ENCODE measurements at places on chromosomes 5 and 9.
A peak's percentile ranks its signal among the peaks of the same experiment; 100 is the strongest.

DNA sequence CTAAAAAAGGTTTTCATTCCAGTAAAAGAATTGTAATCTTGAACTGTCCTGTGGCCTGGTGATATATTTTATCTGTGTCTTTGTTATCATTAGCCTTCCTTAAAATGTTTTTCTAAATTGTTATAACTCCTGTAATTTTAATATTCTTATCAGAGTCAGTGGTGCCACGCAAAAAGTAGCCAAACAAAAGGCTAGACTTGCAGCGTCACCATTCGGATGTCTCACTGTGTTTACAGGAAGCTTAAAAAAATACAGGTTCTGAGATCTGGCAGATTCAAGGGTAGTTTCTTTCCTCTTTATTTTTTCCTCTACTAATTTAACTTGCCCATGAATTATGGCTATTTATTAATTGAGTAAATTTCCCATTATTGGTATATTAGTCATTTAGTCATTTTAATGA, 362.3 kb downstream of the MAT2B start:
- no peak for DNase-seq

DNA sequence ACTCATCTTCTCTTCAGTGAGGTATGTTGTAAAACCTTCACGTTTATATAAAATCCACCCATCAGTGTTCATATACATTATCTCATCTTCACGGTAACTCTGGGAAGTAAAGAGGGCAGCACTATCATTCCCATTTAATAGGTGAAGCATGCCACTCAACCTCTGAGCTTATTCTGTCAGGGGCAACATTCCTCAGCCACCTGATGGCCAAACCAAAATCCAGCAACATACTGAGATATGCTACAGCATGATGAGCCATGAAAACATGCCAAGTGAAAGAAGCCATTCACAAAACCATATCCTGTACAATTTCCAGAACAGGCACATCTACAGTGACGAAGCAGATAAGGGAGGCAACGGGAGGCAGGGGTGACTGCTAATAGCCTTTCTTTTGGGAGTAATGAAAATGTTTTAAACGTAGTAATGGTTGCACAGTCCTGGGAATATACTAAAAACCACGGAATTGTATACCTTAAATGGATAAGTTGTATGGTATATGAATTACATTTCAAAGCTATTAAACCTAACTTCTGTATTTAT, 167.4 kb downstream of the TSSK1B start:
- DNase-seq: no peak

DNA sequence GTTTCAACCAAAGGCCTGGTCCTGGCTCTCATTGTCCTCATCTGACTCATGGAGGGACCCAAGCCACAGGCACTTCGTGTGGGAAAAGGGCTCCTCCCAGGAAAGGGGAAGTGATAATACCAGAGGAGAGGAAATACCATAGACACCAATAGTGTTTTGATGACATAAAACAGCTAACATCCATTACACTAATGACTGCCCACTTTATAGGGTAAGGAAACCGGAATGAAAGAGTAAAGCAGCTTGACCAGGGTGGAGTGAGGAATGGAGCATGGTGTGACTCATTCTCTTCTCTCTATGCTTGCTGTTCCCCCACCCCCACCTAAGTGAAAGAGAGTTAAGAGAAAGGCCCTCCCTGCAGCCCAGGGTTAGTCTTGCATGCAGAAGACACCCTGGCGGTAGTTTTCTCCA, 67.4 kb upstream of the HRH2 start:
- no peak for DNase-seq

- DNase-seq: peak; percentile 79
Measured at GRCh38 chr9:27117489-27118135, 8.6 kb downstream of the TEK start.

GRCh38 chr9:88773627-88774244, 217.5 kb upstream of the S1PR3 start:
- DNase-seq: no peak

GRCh38 chr5:93305984-93306383, 275.0 kb downstream of the NR2F1-AS1 start:
- DNase-seq: peak; percentile 57

DNA sequence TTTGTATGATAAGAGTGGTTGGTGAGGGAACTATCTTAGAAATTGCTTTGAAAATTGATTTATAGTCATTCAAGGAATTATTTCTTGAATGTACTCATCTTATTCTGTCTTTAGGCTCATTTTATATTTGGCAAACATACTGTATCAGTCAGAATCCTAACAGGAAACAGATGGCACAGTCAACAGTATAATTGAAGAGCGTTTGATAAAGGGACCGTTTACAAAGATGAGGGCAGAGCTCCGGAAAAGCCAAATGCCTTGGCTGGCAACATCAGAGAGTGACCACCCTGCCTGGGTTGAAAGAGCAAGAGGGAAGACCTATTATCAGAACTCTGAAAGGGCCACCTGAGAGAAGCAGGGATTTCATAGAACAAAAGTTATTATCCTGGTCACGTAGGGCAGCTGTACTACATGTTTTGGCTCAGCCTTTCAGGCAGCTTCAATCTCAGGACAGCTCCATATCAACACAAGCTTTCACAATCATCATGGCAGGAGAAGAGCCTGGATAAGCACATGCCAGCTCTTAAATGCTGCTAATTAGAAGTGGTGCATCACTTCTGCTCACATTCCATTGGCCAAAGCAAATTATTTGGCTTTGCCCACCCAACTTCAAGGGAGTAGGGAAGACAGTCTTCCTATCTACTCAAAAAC, 47.2 kb upstream of the ARL15 start:
- peak; percentile 37 for DNase-seq

GRCh38 chr5:78001197-78001596, 225.1 kb upstream of the TBCA start:
- DNase-seq: no peak

DNA sequence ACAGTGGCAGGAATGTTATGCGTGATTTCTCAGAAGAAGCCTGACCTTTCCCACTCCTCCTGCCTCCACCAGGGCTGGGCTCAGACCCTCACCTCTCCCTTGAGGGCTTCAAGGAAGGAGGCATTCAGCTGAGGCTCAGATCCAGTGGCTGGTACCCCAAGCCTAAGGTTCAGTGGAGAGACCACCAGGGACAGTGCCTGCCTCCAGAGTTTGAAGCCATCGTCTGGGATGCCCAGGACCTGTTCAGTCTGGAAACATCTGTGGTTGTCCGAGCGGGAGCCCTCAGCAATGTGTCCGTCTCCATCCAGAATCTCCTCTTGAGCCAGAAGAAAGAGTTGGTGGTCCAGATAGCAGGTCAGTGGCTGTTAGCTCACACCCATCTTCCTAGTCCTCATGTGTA, 9.9 kb downstream of the BTNL9 start:
- no peak for DNase-seq

- no peak for DNase-seq
Measured at GRCh38 chr5:8097146-8097545, 228.2 kb downstream of the MTRR start.

GRCh38 chr9:18689921-18690320, 216.0 kb downstream of the ADAMTSL1 start:
- no peak for DNase-seq

DNA sequence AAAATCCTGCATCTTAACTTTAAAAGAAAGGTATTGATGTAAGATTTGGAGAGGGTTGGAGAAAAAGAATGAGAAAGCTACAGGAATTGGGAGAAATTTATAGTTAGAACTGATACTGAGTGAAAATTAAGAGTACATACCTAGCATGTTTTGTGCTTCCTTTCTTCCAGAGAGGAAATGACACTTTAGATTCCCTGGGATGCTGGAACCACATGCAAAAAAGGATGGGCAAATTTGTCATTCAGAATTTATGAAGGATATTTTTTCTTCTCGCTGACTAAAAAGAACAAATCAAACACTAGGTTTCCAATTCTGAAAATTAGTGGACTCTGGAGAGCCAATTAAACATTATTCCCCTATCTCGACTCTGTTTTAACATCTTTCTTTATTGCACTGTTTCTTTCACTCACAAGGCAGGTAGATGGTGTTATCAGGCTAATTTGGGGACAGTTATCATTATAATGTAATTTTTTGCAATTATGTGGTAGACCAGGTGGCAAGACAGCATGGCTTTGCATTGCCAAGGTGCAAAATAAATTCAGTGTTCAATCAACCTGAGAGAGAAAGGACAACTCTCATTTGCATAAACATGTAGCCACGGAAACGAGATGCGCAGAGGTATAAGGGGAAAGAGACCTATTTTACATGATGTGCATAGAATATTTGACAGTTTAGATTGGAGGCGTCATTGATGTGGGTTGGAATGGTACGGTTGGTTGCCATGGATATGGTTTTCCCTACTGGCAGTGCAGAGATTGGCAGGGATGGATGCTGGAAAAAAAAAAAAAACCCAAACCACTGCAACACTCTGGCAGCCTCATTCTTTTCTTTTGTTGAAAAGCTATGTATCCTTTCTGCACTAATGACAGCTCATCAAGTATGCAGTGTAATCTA, 320.4 kb upstream of the CCNH start:
- no peak for DNase-seq

GRCh38 chr5:67004730-67005350, 191.8 kb downstream of the CD180 start:
- no peak for DNase-seq

DNA sequence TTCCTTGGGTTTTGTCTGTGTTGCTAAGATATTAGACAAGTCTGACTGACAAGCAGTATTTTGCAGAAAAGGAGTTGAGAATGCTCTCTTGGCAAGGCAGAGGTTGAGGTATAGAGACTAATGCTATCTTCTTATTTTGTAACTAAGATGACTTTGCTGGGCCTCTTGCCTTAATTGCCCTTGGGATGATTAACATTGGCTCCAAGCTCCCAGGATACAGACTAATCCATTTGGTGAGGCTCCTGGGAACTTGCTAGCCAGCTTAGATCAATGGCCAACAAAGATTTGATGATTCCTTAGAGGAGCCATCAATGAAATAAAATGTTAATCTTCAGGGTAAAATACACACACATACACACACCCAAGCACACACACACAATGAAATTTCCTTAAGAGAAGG, 28.7 kb upstream of the AP3B1 start:
- DNase-seq: no peak

GRCh38 chr5:38500573-38501260, 55.7 kb downstream of the LIFR start:
- DNase-seq: no peak

- peak; percentile 20 for DNase-seq
Measured at GRCh38 chr5:172713113-172713808, 57.7 kb downstream of the DUSP1 start.

DNA sequence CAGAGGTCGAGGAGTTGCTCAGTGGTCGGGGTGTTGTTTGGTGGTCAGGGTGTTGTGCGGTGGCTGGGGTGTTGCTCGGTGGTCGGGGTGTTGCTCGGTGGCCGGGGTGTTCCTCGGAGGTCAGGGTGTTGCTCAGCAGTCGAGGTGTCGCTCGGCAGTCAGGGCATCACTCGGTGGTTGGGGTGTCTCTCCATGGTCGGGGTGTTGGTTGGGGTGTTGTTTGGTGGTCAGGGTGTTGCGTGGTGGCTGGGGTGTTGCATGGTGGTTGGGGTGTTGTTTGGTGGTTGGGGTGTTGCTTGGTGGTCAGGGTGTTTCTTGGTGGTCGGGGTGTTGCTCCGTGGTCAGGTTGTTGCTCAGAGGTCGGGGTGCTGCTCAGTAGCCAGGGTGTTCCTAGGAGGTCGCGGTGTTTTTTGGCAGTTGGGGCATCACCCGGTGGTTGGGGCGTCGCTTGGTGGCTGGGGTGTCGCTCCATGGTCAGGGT, 11.0 kb upstream of the GPSM1 start:
- DNase-seq: no peak

DNA sequence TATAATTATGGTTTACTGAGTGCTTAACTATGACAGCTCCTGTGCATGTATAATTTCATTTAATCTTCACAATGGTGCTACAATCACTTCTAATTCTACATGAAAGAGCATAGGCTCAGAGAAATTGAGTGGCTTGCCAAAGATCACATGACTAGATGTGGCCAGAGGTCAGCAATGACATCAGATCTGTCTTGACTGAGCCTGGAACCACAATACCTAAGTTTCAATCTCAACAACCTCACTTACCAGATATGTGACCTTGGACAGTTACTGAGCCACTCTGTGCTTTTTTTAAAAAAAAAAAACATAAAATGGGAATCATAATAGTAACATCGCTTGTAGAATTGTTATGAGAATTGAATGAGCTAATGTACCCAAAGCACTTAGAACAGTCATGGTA, 130.7 kb downstream of the TRIM32 start:
- DNase-seq: no peak

DNA sequence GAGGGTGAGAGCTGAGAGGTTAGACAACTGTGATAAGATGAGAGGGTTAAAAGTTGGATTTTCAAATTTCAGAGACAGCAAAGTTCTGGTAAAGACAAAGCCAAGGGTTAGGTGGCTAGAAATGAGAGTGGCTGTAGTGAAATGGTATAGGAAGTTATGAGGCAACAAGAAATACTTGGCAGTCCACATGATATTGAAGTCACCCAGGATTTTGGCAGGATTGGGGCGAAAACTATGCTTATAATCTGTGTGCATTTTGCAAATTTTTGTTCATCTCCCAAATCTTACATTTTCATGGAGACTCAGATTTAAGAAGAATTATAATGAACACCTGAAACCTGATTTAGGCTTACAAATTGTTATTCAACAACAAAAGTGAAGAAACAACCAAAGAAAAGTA, 35.6 kb downstream of the C9 start:
- DNase-seq: no peak

DNA sequence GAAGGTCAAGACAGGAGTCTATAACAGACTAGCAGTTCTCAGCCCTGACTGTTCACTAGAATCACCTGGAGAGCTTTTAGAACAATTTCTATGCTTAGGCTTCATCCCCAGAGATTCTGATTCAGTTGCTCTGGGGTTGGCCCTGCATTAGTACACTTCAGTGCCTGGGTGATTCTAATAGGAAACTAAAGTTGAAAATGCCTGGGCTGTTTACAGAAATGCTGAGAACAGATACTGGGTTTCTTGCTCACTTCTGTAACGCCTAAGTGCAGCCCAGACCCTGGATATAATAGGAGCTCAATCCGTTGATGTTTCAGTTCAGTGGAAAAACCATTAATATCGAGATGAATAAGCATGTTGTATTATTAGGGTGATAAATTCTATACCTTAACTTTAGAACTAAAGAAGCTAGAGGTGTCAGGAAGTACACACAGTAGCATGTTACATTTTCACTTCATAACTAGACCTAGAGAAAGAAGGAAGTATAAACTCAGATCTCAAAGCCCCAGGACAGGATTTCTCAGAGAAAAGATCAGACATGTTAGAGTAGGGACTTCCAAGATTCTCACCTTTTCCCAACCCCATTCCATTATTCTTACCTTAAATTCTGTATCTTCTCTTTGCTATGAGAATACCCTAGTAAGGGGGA, 20.4 kb downstream of the HAVCR2 start:
- DNase-seq: no peak

- no peak for DNase-seq
Measured at GRCh38 chr5:123429221-123429954, 6.2 kb upstream of the CEP120 start.
